ENCODE measurements at places on chromosomes 2 and 18.

DNA sequence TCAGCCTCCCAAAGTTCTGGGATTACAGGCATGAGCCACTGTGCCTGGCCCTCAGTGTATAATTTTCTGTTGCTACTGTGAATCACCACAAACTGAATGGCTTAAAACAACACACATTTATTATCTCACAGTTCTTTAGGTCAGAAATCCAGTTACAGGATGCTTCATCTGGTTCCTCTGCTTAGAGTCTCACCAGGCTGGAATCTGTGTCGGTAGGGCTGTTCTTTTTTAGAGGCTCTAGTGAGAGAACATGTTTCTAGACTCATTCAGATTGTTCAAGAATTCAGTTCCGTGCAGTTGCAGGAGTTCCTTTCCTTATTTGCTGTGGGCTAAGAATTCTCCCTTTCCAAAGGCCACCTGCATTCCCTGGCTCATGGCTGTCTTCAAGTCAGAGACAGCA is 22.2 kb downstream of the CCDC121 start:
- no peak for DNase-seq

- DNase-seq, result no peak
These were observed 7.1 kb upstream of the TGIF1 start for GRCh38 chr18:3442919-3443318.

DNA sequence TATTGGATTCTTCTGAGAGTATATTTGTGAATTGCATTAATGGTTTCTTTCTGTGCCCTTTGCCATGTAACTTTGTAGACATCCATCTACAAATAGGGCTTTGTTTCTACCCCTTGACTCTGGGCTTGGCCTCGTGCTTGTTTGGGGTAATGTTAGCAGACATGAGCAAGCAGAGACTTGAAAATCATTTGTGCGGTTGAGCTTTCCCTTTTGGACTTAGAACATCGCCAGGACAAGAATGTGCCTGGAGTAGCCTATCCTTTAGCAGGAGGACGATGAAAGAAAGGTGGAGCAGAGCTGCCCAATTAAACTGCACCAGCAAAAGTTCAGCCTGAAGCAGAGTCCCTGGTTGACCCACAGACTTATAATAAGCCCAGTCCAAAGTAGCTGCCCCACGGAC is 785.9 kb downstream of the EPHA4 start:
- no peak for DNase-seq

- no peak for DNase-seq
These were observed 7.0 kb upstream of the MCFD2 start for GRCh38 chr2:46922606-46923005.

DNA sequence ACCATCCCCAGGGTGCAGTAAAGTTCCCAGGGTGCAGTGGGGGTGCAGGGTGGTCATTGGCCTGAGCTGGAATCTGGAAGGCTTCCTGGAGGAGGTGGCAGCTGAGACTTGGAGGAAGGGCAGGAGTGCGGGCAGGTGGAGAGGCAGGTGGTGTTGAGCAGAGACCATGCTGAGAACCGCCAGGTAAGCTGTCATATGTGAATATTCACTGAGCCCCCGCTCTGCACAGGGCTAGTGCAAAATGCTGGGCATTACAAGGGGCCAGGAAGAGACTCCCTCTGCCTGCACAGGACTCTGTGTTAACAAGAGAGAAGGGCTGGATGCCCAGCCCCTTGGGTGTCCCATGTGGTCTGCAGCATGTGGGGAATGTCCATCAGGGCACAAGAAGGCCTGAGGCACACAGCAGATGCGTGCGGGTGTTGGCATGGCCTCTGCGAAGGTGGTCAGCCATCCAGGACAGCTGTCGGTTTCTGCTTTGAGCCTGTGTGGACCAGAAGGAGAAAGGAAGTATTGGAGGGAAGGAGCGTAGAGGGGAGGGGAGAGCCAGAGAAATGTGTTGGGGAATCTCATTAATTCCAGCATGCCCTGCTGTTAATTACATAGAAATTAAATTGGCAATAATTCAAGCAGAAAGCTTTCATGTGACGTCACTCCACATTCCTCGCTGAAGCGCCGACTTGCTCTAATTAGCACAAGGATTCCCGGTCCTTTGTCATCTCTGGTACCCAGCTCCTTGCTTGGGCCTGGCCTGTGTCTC is 62.8 kb upstream of the OTOS start:
- no peak for DNase-seq
